ENCODE measurements at places on chromosomes 2 and 18.

DNA sequence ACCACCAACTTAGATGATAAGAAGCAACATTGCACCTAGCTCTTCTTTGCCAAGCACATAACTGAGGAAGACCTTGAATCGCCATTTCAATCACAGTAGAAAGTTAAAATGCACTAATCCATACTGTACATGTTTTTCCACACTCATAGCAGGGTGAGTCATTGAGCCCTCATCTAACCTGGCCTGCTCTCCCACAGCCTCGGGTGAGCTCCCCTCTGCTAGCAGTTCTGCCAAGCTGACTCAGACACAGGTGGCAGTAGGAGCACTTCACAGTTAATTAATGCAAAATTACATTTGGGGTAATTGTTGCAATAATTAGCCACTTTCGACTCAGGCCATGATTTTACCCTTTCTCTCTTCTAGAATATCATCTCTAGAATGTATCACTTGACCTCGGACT, 1632.8 kb upstream of the CELF4 start:
- no peak for DNase-seq

DNA sequence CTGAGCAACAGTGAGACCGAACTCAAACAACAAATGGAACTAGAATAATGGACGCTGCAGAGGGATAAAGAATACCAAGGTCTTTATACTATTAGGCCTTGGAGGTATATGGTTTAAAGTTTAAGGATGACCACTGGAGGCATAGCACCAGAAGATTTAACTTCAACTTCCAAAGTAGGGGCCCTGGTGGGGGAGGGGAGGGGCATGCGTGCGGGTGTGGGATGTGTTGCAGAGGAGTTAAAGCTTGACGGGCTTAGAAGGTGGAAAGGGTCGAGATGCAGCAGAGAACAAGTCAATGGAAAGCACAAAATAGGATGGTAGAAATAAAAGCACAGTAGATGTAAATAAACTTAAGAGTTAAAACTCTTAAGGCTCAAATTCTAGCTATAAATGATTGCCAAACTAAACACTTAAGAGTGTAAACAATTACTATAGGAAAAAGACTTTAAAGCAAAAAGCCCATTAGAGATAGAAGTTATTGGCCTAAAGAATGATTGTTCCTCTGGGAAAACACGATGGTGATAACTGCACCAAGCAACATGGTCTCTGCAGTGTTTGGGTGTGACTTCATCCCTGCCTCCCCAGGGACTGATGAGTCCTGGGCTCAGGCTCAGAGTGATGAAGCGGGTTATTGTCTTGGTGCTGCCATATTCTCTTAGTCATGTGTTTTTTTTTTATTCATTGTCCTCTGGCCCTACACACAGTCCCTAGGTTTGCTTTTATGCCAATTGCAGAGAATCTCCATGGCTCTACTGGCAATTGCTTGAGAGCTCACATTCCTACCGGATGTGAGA, 13.0 kb downstream of the RRM2 start:
- no peak for DNase-seq

- DNase-seq = no peak
Measured at GRCh38 chr18:76405681-76406356, 89.2 kb downstream of the ZNF516 start.

- DNase-seq = no peak
Measured at GRCh38 chr2:29560030-29560429, 361.4 kb downstream of the ALK start.

DNA sequence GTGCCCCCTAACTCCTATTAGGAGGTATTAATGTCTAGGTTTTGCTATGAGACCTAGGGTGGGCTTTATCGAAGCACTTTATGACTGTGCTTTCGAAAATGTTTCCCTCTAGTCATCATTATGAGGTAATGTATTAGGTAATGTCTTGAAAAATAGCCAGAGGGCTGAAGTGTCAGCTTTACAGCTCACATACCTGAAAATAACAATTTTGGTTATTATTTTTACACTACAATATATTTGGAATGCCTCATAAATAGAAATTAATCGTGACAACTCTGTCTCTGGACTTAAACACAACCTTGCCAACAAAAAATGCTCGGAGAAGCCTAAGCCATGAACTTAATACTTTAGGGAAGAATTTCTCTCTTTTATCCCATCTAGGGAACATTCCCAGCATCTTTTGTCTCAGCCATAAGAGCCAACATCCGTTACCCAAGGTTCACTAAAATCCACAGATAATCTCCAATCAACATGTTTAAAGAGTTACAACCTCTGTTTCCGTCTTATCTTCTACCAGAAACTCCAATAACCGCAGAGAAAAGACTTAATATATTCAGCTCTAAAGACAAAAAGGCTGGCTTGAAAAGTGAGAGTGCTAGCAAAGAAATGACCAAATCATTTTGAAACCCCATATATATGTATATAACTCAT, 130.9 kb upstream of the RND3 start:
- DNase-seq = no peak

- no peak for DNase-seq
Measured at GRCh38 chr2:230097841-230098240, 29.1 kb upstream of the SLC16A14 start.

DNA sequence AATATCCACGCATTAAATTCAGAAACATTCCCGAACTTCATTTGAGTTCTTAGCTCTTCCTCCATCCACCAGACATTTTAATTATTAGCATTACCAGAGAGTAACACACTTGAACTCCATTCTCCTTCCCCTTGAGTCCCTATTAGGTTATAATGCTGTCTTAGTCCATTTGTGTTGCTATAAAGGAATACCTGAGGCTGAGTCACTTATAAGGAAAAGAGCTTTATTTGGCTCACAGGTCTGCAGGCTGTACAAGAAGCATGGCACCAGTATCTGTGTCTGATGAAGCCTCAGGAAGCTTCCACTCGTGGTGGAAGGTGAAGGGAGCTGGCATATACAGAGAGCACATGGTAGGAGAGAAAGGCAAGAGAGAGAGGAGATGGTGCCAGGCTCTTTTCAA, 25.4 kb downstream of the TBC1D8 start:
- DNase-seq = no peak

- no peak for DNase-seq
Measured at GRCh38 chr2:168920504-168921157, 19.5 kb downstream of the G6PC2 start.

DNA sequence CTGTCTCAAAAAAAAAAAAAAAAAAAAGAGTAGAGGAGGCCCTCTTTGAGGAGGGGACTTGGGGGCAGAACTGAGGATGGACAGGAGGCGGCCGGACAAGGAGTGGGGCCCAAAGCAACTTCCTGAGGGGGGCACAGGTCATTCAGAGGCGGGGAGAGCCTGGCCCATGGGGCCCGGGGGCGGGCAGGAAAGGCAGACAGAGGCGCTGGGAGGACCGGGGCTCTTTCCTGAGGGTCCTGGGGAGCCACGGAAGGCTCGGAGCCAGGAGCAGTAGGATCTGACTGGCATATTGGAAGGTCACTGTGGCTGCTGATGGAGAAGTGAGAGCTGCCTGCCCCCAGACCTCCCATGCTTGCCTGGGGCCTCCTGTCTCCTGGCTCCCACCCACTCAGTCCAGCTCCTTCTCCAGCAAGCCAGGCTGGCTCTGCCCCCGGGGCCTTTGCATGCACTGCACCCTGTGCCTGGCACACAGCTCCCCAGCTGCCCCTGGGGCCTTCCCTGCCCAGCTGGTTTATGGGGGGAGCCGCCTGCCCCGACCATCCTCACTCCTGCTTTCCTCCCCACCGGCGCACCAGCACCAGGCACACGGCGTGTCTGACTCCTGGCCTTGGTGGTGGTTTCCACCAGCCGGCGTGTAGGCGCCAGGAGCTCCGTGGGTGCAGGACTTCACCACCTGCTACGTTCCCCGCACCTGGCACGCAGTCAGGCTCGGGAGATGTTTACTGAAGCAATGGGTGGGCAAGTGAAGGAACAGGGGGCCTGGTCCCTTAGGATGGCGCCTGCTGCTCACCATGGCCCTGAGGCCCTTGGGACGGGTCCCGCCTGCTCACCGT, 5.6 kb downstream of the ESPNL start:
- no peak for DNase-seq

GRCh38 chr2:182763311-182763912, 47.4 kb downstream of the DNAJC10 start:
- no peak for DNase-seq

- DNase-seq = no peak
Measured at GRCh38 chr2:161223139-161223732, 63.0 kb downstream of the TANK start.

GRCh38 chr18:22741318-22741717, 191.8 kb upstream of the RBBP8 start:
- no peak for DNase-seq

DNA sequence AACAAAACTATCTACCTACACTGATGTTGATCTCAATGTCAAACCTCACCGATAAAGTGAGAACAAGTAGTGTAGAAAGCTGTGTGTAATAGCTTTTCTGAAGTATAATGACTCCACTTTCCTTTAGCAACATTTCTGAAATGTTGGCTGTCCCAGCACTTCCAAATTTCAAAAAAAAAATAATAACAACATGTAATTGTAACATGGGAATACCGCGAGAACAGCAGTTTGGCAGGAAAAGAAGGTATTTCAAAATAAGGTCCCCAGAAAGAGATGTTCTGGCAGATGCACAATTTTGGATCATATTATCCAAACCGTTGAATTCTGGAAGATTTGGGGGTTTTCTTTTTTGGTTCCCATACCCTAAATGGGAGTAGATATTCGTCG, 352.0 kb downstream of the ARHGAP15 start:
- no peak for DNase-seq

GRCh38 chr2:18209934-18210639, 331.6 kb downstream of the KCNS3 start:
- DNase-seq = no peak

DNA sequence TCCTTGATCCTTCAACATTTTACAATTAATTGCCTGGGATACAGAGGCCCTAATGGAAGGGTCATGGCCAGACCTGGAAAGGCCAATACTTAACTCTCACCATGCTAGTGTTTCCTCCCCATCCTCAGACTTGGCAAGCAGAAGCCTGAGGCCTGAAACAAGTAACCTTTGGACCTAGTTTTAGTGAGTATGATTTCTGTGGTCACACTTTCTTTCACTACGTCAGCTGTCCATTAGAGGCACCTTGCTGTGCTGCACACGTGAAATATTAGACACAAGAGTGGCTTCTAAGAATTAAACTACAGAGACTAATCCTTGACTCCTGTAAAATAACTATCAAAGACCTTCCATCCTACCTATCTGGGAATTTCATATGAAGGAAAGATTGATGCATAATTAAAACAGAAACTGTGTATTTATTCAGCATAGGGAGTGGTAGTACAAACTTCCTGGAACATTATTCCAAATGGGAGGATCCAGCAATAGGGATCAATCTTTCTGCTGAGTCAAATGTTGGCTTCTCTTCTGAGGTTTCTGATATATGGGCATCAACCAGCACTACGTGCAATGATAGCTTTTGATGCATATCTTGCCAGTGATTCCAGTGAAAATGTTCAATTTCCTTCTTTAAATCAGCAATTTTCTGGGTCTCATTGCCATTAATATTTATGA, 249.7 kb downstream of the IKZF2 start:
- no peak for DNase-seq

DNA sequence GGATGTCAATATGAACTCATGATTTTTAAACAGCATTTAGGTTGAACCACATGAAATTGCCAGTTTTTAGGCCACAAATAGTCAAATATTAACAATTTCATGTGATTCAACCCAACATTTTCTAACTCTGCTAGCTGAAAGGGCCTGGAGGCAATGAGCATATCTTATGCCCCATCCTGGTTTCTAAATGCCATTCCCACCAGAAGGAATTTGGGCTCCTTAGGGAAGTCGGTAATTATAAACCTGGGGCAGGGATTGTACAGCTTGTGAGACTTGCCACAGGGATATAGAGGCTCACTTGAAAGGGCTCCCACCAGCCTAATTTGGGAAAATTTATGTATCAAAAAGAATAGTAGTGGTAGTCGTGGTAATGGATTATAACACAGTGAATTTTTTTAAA, 178.4 kb upstream of the ALPP start:
- DNase-seq = no peak

- DNase-seq = no peak
Measured at GRCh38 chr2:40487602-40488001, 35.7 kb upstream of the SLC8A1 start.

All from stimulated activated CD8-positive, alpha-beta memory T cell treated with anti-CD3 and anti-CD28 coated beads, Interleukin-15, amount 100 ng/mL, for 1 hour (primary cell).